8988T (cell line): ENCODE measurements at places on chromosomes 16 and 17.

- no peak for DNase-seq
Observed at GRCh38 chr16:23676924-23677480, 1.7 kb upstream of the PLK1 start.

DNA sequence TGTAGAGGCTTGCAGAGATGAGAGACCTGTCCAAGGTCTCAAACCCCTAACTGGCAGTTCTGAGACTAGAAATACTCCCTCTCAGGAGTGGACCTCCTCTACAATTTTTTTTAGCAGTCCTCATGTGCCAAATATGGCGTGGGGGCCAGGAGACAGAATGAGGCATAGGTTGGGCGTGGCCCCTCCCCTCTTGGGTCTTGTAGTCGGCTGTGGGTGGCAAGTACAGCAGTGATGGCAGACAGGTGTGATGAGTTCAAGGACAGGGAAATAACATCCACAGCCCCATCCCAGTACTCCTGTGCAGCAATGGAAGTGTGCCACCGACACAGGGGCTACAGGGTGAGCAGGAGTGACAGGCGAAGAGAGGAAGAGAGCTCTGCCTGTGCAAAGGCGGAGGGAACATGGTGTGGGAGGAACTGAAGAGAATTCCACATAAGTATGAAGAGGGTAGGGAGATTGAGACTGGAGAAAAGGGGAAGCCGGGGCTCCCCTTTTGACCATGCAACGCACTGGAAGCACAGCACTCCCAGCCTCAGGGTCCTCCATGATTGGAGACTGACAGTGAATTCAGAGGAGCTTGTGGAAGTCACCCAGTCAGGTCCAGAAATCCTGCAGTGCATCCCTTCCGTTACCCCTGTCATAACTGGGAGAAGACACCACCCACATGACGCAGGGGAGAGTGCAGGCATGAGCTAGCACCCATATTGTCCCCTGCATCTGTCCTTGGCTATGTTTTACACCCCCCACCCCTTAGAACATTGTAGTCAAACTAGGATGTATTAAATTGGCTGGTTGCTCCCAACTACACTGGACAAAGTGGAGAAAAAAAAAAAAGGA, 14.8 kb upstream of the CETP start:
- no peak for DNase-seq

GRCh38 chr17:82097184-82097918, 685 bp downstream of the FASN start:
- peak; percentile 68 for DNase-seq

GRCh38 chr17:81056312-81056711, 21.4 kb downstream of the BAIAP2 start:
- DNase-seq: no peak

- DNase-seq: no peak
Observed at GRCh38 chr17:41354536-41354935, 3.9 kb upstream of the KRT33A start.

- DNase-seq: no peak
Observed at GRCh38 chr16:27699540-27699939, 149.6 kb downstream of the KATNIP start.

DNA sequence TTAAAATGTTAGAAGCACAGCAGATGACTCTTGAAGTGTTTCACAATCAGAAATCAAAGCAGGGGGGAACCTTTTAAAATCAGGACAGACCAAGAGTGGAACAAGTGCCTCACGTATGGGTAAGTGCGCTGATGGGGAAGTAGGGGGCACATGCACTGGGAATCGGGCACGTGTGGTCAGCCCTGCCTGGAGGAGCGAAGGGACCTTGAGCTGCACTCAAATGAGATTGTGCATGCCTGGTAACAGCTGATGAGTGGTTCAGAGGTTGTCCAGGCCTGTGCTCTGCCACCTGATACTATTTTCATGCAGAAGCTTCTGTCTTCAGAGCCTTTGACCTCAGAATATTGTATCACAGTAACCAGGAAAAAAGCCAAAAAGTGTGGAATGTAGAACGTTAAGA, 13.7 kb upstream of the XYLT2 start:
- no peak for DNase-seq

DNA sequence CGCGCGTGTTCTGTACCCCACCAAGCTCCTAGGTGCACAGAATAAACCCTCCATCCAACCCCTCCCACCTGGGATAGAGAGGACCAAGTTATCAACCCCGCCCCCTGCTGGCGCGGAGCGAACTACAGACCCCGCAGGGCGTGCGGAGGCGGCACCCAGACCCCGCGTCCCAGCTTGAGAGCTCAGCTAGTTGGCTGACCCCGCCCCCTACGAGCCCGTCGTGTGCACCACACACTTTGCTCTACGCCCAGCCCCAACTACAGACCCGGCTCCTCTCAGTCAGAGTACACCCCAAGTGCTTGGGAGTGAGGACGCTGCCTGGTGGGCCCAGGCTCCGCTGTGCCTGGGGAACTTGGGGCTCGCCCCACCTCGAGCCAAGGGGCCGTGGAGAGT, 1.5 kb downstream of the GRIN2A start:
- no peak for DNase-seq
